Right hindlimb (tissue), 1 donor: ENCODE measurements at places on chromosomes 11 and 22.

GRCh38 chr11:67255864-67256263 is 10.4 kb upstream of the GRK2 start:
- DNase-seq, result no peak

DNA sequence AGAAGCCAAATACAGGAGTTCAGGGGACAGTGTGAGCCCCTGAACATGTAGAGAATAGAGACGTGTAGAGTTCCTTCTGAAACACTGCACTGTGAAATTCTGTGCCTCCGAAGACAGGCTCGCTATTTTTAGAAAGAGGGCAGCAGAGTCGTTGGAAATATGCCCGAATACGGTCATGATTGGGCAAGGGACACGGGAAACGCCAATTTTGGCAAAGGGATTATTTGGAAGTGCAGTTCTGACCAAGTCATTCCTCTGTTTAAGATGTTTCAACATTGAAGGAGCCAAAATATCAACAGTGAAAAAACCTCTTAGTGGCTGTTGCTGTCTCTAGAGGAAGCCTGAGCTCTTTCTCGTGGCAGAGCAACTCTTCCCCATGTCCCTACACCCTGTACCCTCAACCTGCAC is 9.5 kb upstream of the CBX6 start:
- peak; percentile 77 for DNase-seq

- DNase-seq, result no peak
Observed at GRCh38 chr11:18277565-18278271, 11.7 kb downstream of the SAA1 start.

GRCh38 chr11:134312223-134312622 is 19.6 kb upstream of the GLB1L2 start:
- no peak for DNase-seq

- no peak for DNase-seq
Observed at GRCh38 chr11:11311169-11311568, 41.9 kb downstream of the CSNK2A3 start.

GRCh38 chr11:83599066-83599465 is 312.9 kb upstream of the CCDC90B start:
- DNase-seq, result no peak

- no peak for DNase-seq
Observed at GRCh38 chr11:116512841-116513240, 259.9 kb downstream of the BUD13 start.

DNA sequence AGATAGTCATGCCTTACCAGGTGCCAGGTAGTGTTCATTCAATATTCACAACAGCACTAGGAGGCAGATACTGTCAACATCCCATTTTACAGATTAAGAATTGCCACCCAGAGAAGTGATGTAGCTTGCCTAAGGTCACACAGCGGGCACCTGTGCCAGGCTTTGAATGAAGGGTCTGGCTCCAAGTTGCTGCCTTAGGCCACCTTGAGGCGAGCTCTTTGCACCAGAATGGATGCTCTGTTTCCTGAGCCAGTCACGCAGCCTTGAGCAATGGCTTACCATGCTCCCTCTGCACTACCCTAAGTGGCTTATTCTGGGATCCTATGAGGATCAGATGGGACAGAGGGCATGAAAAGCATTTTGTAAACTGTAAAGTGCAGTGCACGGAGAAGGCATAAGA is 25.1 kb upstream of the TIMP3 start:
- DNase-seq, result no peak

DNA sequence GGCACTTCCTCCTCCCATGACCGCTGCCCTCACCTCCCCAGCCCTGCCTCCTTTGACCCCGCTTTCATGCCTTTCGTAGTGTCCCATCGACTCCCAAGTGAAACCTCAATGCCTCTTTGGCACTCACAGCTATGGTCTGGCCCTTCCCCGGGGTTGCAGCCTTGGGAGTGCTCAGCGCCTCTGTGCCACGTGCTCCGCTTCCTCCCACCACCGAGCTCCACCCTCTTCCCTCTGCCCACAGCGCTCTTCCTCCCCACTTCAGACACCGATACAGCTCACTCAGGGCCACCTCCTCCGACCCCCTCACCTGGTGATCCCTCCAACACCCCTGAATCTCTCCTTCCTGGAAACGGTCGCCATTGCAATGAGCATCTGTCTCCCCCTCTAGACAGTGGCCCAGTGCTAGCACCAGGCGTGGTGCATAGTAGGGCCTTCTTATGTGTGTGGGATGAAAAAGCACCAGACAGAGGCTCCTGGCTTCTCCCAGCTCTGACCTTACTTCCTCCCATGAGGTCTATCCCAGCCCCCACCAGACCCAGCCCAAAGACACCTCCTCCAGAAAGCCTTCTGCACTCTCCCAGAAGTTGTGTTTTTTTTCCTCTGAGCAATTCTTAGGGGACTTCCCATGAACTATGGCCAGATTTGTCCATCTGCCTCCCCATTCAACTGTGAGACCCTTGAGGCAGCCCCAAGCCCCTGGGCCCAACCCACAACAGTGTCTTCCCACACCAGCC is 16.4 kb upstream of the SCGB1A1 start:
- peak; percentile 48 for DNase-seq

DNA sequence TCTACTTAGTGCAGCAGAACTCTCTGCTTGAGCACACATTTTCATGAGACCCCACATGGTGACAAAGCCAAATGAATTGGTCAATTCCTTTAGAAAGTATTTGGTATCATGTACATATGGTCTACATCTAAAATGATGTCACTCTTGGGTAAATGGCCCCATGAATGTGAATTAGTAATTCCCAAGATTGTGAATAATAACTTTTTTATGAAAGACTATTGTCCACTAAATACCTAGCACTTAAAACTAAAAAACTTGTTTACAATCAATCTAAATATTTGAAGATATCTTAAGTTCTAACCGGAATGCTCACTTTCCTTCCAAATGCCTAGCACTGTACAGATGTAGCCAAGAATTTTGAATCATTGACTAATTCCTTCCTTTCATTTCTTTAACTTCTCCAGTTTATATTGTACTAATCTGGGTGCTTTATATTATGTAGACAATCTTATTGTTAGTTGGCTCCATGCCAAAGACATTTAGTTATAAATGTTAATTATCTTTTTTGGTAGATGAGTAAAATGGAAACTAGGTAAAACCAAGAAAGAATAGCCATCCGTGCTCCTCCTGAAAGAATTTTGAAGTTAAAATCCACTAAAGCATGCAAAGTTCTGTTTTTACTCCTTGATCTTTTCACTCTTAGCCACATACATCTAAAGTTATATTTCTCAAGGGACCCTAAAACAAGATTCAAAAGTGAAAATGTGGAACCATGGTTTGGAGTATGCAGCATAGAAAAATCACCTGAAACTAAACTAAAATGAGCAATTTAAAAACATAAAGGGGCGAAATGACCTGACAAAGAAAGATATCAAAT is 145.0 kb upstream of the ARHGAP20 start:
- DNase-seq, result no peak
